MM.1S (cell line): ENCODE measurements at places on chromosomes 3 and 15.

DNA sequence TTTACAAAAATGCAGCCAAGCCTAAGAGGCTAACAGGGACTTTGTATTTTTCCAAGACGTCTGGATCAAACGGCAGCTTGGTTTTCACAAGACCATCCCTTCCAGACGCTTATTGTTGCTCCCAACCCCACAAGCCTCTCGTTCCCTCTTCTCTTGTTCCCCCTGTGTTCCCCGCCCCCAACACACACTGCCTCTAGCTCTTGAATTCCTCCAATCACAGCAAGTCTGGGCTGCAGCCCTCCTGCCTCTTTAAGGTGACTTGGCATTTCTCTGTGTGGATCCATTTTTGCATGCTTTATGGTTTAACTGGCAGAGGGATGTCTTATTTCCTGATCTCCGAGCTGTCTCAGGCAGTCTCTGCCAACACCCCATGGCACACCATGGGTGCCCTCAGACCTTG, 182.2 kb downstream of the ABHD5 start:
- H3K27ac ChIP-seq = no peak overlapping the region
- no peaks in the 10 kb centered on the region for H3K36me3 ChIP-seq
- H3K27me3 ChIP-seq = no peaks in the 10 kb centered on the region
- H3K4me1 ChIP-seq = no peaks in the 10 kb centered on the region
- no peak overlapping the region for H3K4me3 ChIP-seq

GRCh38 chr15:77722759-77723460, 90.2 kb upstream of the LINGO1 start:
- no peak overlapping the region for H3K4me3 ChIP-seq
- H3K36me3 ChIP-seq = no peaks in the 10 kb centered on the region
- no peak overlapping the region for H3K27ac ChIP-seq
- H3K4me1 ChIP-seq = no peaks in the 10 kb centered on the region
- peaks cover 44% of the 10 kb centered on the region for H3K27me3 ChIP-seq

DNA sequence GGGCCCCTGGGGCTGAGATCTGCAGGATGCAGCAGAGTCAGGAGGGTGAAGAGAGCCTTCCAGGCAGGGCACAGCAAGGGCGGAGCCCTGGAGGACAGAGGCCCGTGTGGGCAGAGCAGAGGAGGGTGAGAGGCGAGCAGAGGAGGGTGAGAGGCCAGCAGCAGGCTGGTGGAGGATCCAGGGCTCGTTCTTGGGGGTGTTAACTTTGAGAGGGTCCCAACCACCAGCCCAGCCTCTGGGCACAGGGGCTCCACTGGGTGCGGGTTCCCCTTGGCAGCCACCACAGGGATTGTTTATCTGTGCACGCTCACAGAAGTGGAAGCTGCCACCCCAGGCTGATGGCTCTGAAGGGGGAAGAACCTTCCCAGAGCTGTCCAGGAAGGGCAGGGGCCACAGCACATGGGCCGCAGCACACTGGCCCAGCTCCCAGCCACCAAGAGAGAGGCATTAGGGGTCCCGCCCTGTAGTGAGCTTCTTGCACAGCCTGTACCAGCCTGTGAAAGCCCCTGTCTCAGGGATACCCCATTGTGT, 9.3 kb upstream of the PLXND1 start:
- no peaks in the 10 kb centered on the region for H3K4me1 ChIP-seq
- no peaks in the 10 kb centered on the region for H3K27me3 ChIP-seq

- H3K4me3 ChIP-seq = no peak overlapping the region
- H3K27ac ChIP-seq = no peak overlapping the region
- no peak for DNase-seq
- no peaks in the 10 kb centered on the region for H3K36me3 ChIP-seq
Measured at GRCh38 chr3:65636326-65636725, 402.4 kb downstream of the MAGI1 start.

DNA sequence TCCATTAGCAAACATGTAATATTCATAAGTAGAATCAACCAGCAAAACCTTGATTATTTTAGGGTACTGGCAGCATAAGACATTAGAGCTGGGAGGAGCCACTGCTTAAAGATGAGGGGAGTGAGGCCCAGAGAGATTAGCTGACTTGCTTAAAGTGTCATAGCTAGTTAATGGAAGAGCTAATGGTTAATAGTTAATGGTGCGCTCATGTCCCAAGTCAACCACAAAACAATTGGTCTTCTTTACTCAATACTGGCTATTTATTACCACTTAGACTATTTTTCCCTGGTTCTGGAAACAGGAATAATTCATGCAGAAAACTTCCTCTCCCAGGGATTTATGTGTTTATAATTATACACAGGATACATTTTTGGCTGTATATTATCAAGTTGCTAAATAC, 33.1 kb downstream of the EIF4E3 start:
- 0 out of 2 replicates have a peak, but pooled peaks cover 7% of the 10 kb centered on the region for H3K36me3 ChIP-seq
- H3K4me1 ChIP-seq = no peaks in the 10 kb centered on the region
- no peaks in the 10 kb centered on the region for H3K27me3 ChIP-seq
- DNase-seq = no peak
